SK-N-DZ (cell line): ENCODE measurements at places on chromosomes 13 and 19.

- DNase-seq: no peak
Measured at GRCh38 chr13:114012141-114012540, 38.3 kb upstream of the C13orf46 start.

GRCh38 chr13:59332966-59333365, 830.8 kb downstream of the DIAPH3 start:
- DNase-seq: no peak

DNA sequence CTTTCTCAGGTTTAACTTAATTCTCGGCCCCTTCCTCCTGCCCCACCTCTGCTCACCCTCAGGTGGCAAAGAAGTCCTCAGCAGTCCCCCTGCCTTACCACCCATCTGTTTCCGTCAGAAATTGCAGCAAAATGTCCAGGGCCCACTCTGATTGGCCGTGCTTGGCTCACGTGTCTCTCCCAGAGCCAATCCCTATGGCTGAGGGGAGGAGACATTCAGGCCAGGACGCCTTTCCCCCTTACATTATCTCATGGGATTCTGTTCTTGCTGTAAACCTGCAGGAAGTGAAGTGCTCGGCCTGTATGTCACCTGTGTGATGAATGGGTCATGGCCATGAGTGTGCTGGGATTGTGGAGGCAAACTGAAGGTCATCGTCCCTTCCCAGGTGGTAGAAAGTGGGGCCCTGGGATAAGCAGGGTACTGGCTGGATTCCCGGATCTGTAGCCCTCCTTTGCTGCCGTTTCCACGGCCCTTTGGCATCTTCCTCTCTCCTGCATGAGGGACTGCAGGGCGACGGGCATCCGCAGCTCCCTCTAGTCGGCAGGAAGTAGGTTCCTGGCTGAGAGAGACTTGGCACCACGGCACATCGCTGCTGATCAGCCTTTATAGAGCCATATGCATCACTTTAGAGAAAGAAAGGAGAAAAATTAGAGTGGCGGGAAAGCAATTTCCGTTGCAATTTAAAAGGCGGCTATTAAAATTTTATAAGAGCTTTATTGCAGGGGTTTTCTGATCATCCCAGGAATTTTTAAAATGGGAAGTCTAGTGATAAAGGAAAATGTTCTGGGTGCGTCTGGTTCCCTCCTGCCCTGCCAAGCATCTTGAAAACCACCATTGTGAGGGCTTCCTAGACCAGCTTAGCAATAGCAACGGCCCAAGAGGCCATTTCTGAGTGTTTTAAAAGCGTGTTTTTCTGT, 118.2 kb downstream of the SIPA1L3 start:
- DNase-seq: no peak

GRCh38 chr13:35255241-35255640, 221.2 kb downstream of the MAB21L1 start:
- DNase-seq: no peak

DNA sequence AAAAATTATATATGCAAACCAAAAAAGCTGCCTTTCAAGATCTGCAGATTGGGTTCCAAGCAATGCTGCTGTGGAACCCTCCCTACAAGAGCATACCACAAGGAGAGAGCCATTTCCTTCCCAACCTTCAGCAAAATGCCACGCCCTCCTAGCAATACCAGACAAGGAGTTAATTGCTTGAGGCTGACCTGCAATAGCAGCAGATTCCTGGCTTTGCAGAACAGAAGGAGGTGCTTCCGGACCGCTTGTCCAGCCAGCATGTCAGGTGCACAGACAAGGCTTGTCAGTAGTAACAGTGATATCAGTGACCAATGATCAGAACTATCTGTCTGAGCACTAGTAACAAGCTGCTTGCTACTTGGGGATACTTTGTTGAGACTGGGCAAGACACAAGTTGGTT, 301.6 kb downstream of the FGF14 start:
- DNase-seq: no peak

DNA sequence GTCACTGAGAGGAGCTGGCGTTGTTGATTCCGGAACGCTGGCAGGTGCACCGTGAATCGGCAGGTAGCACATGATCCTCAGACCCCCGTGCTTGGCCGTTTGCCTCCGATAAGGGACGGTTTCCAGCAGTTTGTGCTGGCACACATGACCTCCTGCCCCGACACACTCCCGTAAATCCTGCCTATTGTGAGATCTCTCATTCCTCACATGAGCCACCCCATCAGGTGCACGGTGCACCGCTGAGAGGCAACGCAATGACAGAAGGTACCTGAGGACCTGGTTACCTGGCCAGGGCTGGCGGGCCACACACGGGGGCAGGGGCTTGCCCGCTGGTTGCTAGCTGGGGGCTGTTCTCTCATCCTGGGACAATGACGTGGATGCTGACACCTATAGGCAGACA, 2.1 kb upstream of the ADPRHL1 start:
- DNase-seq: no peak

GRCh38 chr19:1409204-1410005, 2.0 kb downstream of the DAZAP1 start:
- DNase-seq: no peak

- DNase-seq: no peak
Measured at GRCh38 chr13:85137516-85137915, 661.7 kb downstream of the SLITRK6 start.

DNA sequence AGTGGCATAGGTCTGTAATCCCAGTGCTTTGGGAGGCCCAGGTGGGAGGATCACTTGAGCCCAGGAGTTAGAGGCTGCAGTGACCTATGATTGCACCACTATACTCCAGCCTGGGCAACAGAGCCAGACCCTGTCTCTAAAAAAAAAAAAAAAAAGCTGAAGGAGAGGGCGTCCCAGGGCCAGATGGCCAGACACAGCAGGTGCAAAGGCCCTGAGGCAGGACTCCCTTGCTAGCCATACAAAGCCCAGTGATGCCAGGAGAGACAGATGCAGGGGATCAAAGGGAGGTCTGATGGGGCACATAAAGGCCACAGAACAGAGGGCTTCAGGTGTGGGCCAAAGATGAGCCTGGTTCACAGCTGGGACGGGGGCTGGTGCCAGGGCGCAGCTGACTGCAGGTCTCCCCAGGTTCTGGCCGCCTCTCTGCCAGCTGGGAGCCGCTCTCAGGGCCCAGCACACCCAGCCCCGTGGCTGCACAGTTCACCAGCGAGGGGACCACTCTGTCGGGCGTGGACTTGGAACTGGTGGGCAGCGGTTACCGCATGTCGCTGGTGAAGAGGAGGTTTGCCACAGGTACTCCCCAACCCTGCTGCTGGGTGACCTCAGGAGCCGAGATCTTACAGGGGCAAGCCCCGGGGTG, 7.5 kb upstream of the B3GNT3 start:
- no peak for DNase-seq

DNA sequence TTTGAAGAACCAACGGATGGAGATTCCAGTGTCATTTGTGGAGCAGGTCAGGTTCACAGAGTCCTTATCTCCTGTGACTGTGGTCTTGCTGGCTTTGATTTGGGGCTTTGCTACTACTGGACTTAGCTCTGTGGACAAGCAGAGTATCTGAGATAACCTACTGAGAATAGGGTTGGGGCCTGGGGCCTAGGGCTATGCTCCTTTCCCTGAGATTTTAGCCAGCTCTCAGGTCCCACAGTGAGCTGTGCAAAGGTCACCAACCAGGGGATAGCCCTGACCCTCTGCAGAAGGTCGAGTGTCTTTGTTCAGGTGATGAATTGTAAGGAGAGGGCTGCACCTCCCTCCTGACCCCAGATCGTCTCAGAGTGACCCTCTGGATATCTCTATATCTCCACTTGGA, 9.2 kb downstream of the CEACAM1 start:
- no peak for DNase-seq

- no peak for DNase-seq
Measured at GRCh38 chr13:44336934-44337333, 36.7 kb upstream of the SERP2 start.
